ENCODE measurements at places on chromosomes 13 and 19. TPM values are rescaled to one million over a fixed set of nuclear protein-coding genes. Genes with fewer than 3 reads are reported as not detected.

Gene PSG2
- total RNA-seq: not detected

Gene GPR12
- total RNA-seq: not detected

Gene TMEM255B
- total RNA-seq: 2.5 TPM

Gene TPRX1
- not detected for total RNA-seq

Gene VN1R4
- total RNA-seq: not detected

Gene PGLYRP1
- not detected for total RNA-seq

Gene SLITRK6
- 0.37 TPM for total RNA-seq

Gene OSCAR
- total RNA-seq: 1.2 TPM

DNA sequence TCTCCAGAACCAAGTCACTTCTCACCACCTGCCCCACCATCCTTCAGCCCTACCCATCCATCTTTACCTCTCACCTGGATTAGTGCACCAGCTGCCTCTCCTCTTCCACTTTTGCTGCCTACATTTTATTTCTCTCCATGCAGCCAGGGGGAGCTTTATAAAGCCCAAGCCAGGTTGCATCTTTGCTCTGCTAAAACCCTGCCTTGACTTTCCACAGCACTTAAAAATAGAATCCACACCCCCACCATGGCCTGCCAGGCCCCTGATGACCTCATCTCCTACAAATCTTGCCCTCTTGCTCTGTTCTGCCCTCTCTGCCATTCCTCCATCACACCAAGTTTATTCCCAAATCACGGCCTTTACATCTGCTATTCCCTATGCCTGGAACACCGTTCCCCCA, 1.8 kb downstream of the HOOK2 start:
- no peak for DNase-seq

DNA sequence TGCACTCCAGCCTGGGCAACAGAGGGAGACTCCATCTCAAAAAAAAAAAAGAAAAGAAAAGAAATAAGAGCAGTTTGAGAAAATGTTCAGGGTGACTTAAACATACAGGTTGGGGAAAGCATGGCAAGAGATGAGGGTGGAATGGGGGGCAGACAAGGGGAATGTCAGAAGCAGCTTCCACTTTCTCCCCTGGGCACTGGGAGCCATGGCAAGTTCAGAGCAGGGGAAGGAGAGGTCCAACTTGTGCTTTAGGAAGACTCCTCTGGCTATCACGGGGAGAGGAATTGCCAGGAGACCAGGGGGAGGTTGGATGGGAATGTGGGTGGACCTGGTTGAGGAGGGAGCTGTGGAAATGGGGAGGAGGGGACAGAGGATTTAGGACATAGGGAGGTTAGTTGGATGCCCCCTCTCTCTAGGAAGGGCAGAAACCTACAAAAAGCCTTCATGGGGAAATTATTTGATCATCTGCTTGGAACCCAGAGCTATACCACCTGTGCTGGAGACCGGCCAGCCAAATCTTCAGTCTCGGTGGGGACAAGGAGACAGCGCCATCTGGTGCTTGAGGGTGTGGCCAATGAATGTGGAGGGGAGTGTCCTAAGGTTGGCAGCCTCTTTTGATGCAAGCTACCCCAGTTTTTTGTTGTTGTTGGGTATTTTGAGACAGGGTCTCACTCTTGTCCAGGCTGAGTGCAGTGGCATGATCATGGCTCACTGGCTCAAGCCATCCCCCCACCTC, 7.3 kb upstream of the STRN4 start:
- no peak for DNase-seq

- DNase-seq: no peak
These were observed 26.8 kb upstream of the MTIF3 start for GRCh38 chr13:27476943-27477703.

GRCh38 chr19:42150364-42150763, 18.1 kb upstream of the POU2F2 start:
- no peak for DNase-seq

DNA sequence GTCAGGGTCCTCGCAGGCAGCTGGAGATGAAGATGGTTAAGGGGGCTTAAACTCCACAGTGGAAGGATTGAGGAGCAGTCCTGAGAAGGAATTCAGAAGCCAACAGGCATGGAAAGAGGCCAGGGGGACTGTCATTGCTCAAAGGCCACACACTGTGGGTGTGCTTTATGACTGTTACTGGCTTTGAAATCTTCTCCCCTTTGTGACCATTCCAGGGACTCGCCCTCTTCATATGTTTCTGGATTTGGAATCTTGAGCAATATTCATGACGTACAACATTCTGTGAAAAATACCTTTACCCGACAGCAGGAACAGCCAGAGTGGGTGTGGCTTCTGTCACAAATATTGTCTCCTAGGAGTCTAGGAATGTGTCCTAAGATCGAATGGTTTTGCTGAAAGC, 16.6 kb downstream of the CEACAM7 start:
- DNase-seq: no peak

DNA sequence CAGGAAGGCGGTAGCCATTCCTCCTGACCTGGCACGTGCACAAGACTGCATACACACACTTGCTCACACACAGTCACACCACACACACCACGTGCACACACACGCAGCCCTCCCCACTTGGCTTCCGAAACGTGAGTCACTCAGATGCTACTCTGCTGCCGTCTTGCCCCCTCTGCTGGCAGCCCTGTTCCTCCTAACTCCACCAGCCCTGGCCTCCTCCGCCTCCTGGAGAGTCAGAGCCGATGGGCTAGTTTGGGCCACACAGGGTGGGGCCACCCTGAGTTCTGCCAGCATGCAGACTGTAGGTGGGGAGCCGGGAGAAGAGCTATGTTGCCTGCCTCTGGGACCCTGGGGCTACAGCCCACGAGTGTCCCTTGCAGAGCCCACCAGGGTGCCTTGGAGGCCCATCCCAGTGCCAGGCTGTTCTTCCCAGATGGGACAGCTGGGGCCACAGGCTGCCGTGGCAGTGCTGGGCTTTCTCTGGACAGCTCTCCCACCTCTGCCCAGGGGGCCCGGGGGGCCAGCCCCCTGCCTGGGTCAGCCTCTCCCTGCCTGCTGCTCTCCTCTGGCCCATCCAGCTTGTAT, 12.1 kb downstream of the PIN1 start:
- DNase-seq: no peak

- DNase-seq: no peak
These were observed 2.2 kb upstream of the KCTD12 start for GRCh38 chr13:76888421-76888820.

DNA sequence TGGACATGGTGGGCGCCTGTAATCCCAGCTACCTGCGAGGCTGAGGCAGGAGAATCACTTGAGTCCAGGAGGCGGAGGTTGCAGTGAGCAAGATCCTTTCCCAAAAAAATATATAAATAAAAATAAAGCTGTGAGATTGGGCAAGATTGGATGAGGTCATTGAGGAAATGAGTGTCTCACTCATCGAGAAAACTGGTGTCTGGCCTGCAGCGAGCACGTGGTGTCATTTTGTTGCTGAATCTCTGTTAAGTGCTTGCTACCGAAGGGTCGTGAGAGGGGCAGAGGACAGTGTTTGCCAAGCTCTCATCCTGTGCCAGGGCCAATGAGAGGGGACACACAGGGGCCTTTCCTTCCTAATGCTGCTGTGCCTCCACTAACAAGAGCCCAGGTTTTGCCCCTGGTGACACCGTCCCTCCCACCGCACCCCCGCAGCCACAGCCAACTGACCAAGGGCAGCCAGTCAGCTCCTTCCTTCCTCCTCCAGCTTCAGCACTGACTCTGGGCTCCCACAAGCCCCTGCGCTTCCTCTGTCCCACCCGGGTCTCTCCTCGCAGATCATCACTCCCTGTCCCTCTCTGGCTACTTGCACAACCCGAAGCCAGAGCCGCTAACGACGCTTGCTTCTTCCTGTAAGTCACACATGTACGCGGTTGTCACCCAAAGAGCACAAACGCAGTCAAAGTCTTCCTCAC, 3.2 kb downstream of the POLD1 start:
- no peak for DNase-seq

- no peak for DNase-seq
These were observed 36.9 kb upstream of the TUBGCP3 start for GRCh38 chr13:112624602-112625430.

DNA sequence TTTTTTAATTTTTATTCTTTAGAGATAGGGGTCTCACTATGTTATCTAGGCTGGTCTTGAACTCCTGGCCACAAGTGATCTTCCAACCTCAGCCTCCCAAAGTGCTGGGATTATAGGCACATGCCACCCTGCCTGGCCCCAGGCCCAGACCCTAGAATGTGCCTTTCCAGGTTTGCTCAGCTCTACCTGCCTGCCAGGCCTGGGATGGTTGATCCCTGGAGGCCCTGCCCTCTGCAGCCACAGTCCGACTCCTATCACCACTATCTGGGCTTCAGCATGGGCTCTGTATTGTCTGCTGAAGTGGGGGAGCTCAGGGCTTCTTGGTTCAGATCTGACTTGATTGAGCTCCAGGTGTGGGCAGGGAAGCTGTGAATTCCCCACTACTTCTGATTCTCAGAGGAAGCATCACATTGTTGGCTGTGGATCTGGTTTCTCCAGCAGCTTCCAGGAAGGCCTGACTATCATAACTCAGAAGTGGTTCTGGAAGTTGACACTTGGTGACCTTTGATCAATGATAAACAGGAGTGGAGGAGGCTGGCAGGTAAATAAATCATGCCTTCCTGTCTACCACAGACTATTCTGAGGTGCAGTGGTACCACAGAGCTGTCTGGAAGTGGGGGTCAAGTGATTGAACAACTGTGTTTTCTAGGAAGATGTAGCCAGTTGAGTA, 71.9 kb downstream of the OLFM4 start:
- no peak for DNase-seq

DNA sequence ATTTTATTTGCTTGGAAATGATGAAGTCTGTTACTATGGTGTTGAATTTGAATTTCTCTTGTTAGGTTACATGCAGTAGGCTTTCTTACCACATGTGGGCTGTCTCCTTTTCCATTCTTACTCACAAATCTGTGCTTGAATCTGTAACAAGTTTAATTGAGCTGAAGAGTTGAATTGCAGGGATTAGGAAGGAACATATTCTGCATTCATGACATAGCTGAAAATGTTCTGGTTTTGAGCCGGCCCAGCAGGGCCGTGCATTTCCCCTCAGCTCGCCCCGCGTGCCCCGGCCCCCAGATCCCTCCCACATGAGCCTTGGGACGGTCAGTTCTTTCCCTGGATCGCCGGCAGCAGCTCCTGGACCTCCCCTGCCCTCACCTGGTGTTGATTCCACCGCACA, 28.1 kb downstream of the TFDP1 start:
- no peak for DNase-seq
